ENCODE measurements at places on chromosomes 6 and 20.

GRCh38 chr6:157911278-157911677 lies 70.4 kb upstream of the SYNJ2 start:
- DNase-seq = no peak

GRCh38 chr20:47741669-47742608 lies 43.3 kb downstream of the SULF2 start:
- DNase-seq = no peak

DNA sequence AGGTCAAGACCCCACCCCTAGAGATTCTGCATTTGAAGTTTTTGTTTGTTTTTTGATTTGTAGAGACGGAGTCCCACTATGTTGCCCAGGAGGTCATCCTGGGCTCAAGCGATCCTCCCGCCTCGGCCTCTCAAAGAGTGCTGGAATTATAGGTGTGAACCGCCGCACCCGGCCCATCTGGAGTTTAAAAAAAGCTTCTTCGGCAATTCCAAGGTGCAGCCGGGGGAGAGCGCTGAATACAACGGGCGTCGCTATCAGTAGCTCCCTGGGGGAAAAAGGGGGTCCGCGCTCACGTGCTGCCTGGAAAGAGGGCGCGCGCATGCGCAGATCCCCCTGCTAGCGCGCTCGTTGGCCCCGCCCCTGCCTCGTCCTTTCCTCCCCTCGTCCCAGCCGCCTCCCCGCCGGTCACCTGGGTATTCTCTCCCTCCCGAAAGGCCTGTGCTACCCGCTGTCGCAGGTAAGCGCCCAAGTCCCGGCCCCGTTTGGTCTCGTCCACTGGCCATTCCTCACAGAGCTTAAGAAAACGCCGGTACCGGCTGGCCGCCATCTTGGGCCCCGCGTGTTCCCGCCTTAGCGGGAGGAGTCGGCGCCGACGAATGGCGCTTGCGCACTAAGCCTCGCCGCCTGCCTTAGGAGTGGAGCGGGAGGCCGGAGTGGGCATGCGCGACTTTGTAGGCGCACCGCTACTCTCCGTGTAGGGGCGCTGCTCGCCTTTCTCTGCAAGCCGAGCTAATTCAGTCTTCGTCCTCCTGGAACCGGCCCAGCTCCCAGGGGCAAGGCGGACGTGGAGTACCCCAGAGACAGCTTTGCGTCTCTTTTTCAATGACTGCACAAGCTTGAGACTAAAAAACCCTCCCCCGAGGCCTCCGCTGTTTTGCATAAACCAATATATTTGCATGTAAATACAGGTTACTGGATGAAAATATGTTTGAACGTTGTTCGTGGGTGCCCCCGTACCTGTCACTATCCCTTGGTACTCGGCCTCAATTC lies at the start of gene UQCC2:
Gene UQCC2 (minus strand): TSS at position 561 of the 990 bp plus-strand sequence. CDS start 14 bp downstream, at position 547.
- peak; percentile 96 for DNase-seq

GRCh38 chr6:110415086-110415916 lies at the start of gene DDO:
DDO (minus strand) TSS chr6:110415575; CDS start chr6:110413462, 2,113 bp downstream.
- no peak for DNase-seq

DNA sequence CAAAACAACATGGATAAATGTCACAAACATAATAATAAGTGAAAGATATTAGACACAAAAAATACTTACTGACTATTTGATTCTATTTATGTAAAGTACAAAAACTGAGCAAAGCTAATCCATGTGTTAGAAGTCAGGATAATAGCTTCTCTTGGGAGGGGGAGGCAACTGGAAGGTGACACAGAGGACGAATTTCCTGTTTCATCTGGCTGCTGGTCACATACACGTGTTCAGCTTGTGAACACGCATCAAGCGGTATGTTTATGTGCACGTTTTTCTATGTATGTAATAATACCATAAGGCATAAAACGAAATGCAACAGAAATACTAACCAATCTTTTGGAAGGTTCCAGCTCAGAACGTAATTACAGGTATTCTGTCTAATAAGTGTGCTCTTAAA lies 54.3 kb downstream of the MKKS start:
- DNase-seq = no peak

DNA sequence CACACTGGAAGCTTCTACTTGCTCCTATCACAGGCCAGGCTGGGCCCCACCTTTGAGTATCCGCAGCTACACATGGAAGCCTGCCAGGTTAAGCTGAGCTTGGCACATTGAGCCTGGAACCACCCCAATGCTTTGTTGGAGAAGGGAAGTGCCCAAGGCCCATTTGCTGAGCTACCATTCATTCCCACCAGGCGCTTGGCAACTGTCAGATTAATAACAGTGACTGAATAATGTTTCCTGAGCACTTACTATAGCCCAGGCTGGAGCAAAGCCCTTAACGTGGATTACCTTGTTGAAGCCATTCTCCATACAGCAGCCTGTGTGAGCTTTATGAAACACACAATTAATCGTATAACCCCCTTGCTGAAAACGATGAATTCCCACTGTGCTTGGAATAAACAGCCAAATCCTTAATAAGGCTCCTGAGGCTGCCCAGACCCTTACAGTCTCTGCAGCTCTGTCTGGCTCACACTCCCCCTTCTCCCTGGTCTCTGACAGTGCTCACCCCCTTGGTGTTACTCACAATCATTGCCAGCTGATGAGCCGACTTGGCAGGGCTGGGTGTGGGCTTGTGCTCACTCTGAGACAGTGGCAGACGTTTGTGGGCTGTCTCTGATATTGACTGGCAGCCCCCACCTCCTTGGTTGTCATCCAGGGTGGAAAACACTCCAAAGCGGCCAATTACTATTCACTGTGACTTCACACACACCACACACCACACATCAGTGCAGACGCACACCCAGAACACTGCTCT lies 357.1 kb downstream of the MAFB start:
- no peak for DNase-seq

- no peak for DNase-seq
These were observed 291.1 kb downstream of the CLIC5 start for GRCh38 chr6:45724511-45724910.

DNA sequence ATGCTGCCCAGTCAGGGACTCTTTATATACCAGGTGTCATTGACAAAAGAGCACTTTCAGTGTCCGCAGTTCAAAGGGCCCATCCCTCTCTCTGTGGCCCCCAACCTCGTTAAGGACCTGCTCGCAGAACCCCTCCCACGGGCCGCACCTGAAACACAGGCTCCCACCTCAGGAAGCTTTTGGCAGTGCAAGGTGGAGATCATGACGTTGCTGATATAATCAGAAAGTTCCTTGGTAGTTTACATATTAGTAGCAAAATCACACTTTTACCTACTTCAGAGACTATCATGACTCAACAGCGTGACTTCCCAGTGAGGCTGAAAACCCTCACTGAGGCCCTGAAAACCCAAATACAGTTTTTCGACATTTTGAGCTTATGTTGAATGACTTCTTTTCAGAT lies 4.1 kb downstream of the TTLL2 start:
- no peak for DNase-seq

GRCh38 chr6:105850261-105851112 lies 235.6 kb upstream of the PRDM1 start:
- DNase-seq = no peak

DNA sequence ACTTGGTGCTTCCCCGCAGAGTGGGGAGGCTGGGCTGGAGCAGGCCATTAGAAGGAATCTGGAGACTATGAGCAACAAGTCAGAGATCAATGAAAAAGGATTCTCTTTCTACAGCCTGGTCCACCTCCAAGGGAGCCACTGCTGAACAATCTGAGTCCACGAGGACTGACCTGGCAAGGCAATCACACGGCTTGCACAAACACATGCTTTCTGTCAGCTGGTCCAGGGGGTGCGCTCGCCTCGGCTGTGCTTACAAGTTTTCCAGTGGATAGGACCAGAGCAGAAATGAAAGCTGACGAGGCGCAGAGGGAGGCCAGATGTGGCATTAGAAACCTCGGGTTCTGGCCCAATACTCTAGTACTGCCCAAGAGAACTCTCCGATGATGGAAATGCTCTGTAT lies 18.1 kb downstream of the KCNK5 start:
- no peak for DNase-seq

DNA sequence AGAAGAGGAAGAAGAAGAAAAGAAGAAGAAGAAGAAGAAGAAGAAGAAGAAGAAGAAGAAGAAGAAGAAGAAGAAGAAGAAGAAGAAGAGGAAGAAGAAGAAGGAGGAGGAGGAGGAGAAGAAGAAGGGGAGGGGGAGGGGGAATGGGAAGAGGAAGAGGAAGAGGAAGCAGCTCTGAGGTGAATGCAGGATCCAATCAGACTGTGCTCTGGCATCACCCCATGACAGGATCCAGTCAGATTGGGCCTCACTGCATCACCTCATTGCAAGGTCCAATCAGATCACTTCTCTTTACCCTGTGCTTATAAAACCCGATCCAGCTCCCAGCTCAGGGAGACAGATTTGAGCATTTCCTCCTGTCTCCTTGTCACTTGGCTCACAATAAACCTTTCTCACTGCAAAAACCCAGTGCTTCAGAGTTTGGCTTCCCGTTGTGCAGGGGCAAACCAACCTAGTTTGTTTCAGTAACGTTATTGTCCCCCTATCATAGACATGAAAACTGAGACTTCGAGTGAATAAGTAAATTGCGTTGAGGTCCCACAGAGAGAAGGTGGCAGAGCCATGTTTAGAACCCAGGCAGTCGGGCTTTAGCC lies 28.6 kb upstream of the YWHAB start:
- no peak for DNase-seq

- DNase-seq = no peak
These were observed 62.9 kb downstream of the MRPL14 start for GRCh38 chr6:44064089-44064947.

GRCh38 chr20:3655131-3655405 lies 8.1 kb downstream of the GFRA4 start:
- no peak for DNase-seq

DNA sequence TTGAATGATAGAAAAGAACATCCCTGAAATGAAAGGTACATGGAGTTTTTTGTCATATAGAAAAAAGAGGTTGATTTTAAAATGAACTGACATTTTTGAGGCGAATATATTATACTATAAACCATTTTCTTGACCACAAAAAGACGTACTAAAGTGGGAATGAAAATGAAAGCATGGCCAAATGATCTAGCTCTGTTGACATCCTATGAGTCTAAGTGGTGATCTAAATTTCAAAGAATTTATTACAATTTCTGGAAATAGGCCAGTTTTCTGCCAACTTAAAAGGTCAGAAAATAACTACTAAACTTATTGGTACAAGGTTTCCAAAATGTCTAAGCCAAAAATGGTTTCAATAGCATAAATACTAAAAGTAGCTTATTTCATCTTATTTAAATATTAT lies 536.8 kb downstream of the EYS start:
- DNase-seq = no peak

GRCh38 chr20:34165018-34165619 lies 53.1 kb upstream of the EIF2S2 start:
- no peak for DNase-seq

GRCh38 chr6:169520104-169520503 lies 181.7 kb downstream of the WDR27 start:
- no peak for DNase-seq

DNA sequence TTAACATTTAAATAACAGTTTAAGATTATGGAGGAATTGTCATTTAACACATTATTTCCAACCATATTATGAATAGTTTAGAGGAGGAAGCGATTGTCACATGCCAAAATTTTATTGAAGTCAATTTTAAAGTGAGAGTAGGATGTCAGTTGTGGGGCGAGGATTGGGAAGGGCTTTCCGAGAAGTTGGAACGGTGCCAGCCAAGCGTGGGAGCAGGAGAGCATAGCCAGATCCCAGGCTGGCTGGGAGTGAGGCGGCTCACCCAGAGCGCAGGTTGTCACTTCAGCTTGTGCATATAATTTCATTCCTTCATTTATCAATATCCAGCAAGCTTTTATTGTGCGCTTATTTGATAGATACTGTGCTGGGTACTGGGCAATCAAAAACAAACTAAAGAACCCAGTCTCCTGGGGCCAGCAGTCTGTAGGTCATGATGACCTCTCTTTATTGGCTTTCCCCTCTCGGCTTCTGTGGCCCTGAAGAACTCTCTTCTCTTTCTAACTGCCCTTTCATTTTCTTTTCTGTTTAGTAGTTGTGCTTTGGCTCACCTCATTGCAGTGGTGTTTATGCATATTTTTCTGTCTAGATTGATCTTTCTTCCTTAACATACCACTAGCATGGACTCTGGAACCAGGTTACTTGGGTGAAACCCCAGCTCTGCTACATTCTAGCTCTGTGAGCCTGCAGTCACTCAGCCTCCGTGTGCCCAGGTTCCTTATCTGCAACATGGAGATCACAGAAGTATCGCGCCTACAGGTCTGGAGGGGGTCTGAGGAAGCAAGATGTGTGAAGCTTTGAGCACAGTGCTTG lies 6.4 kb downstream of the CEP43 start:
- DNase-seq = no peak

- no peak for DNase-seq
These were observed 55.7 kb downstream of the HNF4A start for GRCh38 chr20:44411020-44411756.

DNA sequence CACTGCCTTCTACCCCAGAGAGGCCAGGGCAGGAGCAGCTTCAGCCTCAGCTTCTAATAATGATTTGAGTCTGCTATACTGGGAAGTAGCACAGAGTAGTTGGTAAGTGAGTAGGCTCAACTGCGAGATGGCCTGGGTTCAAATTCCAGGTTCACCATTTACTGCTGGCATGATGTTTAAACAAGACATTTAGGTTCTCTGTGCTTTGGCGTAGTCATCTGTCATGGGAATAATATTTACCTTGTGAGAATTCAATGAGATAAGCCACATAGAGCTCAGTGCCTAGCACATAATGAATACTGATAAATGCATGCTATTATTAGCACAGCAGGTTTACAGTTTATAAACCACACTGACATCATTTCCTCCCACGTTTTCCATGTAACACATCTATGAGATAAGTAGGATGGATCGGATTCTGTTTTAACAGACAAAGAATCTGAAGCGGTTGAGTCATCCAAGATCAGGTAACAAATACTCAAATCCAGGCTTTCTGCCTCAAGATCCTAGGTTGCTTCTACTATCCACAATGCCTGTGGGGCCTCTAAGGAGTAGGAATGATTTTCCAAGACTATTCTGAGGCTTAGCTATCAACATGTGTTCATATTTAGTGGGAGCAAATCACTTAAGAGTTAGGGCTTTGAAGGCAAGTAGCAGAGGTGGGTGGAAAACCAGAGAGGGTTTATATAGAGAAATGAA lies 72.9 kb upstream of the DTNBP1 start:
- DNase-seq = no peak

GRCh38 chr6:109925075-109925474 lies 53.0 kb upstream of the GPR6 start:
- no peak for DNase-seq

All from CD4-positive, alpha-beta T cell treated with Interleukin-15 for 4 hours (primary cell).